NCI-H1105 (cell line): ENCODE measurements at places on chromosomes 3 and 15.

DNA sequence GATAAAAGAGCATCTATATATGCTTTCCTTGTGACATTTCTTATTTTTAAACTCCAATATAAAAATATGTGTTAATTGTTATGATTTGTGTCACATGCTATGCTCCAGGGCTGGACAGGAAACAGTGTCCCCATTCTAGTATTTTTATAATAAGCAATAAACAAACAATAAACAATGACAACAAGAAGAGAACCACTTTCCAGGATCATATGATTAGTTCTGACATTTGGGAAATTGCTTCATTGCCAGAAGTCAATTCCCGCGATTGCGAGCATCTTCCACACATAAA, 260.9 kb downstream of the FHIT start:
- no peak for DNase-seq

DNA sequence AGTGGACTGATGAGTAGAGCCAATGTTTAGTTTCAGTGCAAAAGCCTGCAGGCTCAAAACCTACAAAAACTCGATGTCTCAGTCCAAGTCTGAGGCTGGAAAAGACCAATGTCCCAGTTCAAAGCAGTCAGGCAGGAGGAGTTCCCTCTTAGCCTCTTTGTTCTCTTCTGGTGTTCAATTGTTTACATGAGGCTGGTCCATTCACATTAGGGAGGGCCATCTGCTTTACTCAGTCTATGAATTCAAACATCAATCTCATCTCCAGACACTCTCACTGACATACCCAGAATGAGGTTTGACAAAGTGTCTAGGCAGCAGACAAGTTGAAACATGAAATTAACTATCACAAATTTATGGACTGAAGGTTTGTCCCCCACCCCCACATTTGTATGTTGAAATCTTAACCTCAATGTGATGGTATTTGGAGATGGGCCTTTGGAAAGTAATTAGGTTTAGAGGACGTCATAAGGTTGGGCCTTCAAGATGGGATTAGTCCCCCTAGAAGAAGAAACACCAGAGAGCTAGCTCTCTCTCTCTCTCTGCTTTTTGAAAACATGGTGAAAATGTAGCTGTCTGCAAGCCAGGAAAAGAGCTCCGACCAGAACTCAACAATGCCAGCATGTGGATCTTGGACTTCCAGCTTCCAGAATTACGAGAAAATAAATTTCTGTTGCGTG, 438.5 kb upstream of the RGMA start:
- no peak for DNase-seq

- no peak for DNase-seq
Measured at GRCh38 chr3:164387236-164387635, 691.1 kb downstream of the SI start.

GRCh38 chr3:154886437-154886836, 193.7 kb upstream of the MME start:
- no peak for DNase-seq

GRCh38 chr3:149480326-149481017, 6.0 kb downstream of the TM4SF4 start:
- peak; percentile 23 for DNase-seq

DNA sequence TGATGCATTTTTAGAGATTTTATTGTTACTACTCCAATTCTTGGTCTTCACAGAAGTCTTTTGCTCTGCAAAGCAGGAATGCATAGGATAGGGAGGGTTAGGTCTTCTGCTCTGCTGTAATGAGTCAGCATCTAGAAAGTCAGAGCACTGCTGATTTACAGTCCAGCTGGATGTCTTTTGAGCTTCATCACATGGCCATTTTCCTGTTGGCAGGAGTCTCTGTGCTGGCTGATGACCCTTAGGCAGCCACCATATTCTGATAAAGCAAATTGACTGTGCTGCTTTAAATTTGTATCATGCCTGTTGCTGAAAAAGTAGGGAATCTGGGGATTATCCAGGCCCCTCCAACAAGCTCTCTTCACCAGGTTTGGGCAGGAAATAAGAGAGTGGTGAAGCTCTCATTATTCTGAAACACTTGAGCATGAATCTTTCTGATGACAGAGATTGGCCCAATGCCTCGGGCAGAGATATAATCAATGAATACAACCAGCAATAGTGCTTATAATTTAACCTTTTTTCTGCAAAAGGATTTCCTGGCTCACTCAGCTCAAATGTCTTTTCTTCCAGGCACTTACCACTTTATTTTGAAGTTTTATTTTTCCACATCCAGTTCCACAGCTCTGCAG, 9.7 kb upstream of the CRBN start:
- DNase-seq, result no peak

GRCh38 chr15:57370929-57371328, 5.4 kb upstream of the CGNL1 start:
- DNase-seq, result no peak

GRCh38 chr3:41198526-41198925, 779 bp upstream of the CTNNB1 start:
- DNase-seq, result peak; percentile 52

- no peak for DNase-seq
Measured at GRCh38 chr3:101204246-101204645, 116.1 kb downstream of the IMPG2 start.

GRCh38 chr15:87619161-87619960, 637.2 kb downstream of the NTRK3 start:
- DNase-seq, result no peak

DNA sequence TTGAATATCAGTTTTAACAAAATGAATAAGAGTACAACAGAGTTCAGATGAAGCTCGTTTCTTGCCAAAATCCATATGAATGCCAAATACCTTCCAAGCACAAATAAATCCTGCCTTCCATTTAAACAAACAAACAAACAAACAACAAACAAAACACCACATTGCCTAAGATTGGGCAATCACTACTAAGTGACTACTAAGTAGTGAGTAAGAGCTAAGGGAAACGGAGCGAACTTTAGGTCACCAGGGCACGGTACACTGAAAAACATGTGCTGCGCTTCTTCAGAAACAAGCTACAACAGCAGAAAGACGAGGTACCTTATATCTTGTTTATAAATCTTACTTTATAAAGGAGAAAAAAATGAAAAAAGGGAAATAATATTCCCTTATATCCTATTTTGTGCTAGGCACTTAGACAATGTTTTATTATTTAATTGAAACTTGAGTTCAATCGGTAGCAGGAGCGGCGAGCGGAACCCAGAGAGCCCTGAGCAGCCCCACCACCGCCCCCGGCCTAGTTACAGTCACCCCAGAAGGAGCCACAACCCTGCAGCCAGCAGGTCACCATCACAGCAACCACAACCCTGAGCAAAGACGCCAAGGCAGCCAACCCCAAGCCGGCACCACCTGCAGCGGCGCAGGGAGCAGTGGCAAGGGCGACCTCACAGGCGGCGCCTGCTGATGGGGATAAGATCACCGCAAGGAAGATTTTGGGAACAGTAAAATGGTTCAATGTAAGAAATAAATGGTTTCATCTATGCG, 216.9 kb downstream of the ZBTB20 start:
- DNase-seq, result no peak

GRCh38 chr3:115624901-115625300, 1.6 kb downstream of the GAP43 start:
- DNase-seq, result no peak

GRCh38 chr3:20136231-20136630, 49.8 kb downstream of the SGO1 start:
- no peak for DNase-seq

- no peak for DNase-seq
Measured at GRCh38 chr3:11769704-11770476, 76.8 kb downstream of the TAMM41 start.

DNA sequence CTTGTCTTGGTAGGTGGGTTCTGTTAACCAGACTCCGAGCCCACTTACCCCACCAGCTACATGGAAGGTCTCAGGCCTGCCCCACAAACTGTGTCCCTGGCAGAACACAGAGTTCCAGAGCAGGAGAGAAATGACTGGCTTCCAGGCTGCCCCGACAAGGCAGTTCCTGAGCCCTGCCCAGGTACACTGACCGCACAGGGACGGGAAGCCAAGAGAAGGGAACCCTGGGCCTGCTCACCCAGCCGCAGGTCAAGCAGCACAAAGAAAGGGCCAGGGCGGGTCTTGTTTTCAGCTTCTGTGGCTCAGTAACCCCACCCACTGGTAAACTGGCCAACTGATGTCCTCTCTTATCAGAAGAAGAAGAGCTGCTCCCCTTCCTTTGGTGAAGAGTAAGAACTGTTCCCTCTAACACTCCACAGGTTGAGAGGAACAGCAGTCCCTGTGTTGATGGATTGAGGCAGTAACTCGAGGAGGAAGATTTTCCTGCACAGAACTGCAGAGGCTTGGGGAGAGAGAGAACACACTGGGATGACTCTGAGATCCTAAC, 68.4 kb downstream of the CRTC3 start:
- no peak for DNase-seq

GRCh38 chr3:156764751-156765150, 61.4 kb upstream of the LEKR1 start:
- DNase-seq, result no peak

GRCh38 chr3:57029924-57030323, 30.5 kb upstream of the SPATA12 start:
- no peak for DNase-seq

- no peak for DNase-seq
Measured at GRCh38 chr3:149501524-149501923, 27.0 kb downstream of the TM4SF4 start.

- DNase-seq, result no peak
Measured at GRCh38 chr3:119510690-119511089, 12.3 kb downstream of the TIMMDC1 start.

GRCh38 chr3:38576131-38576525, 73.4 kb downstream of the SCN5A start:
- DNase-seq, result no peak

GRCh38 chr3:54877730-54878129, 50.1 kb downstream of the LRTM1 start:
- no peak for DNase-seq

- no peak for DNase-seq
Measured at GRCh38 chr3:110750201-110750600, 321.4 kb upstream of the NECTIN3 start.

GRCh38 chr3:119175872-119176756, 2.7 kb downstream of the UPK1B start:
- no peak for DNase-seq

DNA sequence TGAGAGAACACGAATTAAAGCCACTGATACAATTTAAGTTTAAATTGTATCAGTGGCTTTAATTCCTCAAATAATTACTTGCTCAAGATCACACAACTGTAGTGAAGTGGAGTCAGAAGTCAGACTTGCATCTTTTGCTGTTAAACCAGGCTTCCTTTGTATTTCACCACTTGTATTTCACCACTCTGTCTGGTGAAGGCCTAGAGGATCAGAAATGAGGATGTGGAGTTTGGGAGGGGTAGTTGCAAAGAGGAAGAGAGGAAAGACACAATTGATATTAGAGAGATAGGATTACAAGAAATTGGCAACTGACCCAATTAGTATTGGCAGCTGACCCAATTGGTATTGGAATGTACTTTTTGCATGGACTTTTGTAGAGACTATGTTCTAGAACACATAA, 288.1 kb upstream of the GPR149 start:
- no peak for DNase-seq

GRCh38 chr3:171862993-171863521, 19.9 kb downstream of the TMEM212 start:
- no peak for DNase-seq

GRCh38 chr15:51260202-51260601, 78.2 kb downstream of the CYP19A1 start:
- DNase-seq, result no peak

DNA sequence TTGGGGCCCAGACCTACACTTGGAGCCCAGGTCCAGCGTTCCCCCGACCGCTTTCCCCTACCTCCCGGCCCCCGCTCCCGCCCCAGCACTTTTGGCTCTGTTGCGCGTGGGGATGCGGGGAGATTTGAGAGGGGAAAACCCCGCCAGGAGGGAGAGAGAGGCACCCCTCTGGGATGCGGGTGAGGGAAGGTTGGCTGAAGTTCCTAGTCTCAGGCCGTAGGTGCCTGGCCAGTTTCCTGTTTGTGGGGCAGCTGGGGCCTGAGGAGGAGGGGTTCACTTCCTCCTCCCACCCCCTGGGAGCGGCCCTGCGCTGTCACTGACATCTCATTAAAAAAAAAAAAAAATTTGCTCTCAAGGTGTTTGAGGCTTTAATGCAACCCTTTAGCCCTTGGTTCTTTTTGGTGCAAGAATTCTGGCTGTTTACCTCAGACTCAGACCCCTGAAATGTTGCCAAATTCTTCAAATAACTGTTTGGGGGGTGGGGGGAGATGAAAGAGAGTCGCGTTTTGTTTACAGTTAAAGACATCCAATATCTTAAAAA, 2.6 kb downstream of the FAM43A start:
- no peak for DNase-seq

DNA sequence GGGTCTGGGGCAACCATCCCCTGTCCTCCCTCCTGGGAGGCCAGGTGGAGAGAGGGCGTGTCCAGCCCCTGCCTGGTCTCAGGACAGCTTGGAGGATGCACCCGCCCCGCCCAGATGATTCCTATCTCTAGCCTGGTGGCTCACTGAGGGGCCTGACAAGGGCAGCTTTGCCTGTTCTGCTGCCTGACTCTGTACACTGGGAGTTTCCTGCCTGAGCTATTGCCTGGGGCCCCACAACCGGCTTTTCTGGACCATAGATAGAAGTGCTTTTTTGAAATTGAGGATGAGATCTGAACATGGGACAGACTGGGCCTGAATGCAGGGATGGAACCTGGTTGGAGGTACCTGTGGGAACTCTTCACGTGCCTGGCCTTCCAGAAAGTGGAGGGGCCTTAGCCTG, 751 bp upstream of the PLA2G4E start:
- no peak for DNase-seq

DNA sequence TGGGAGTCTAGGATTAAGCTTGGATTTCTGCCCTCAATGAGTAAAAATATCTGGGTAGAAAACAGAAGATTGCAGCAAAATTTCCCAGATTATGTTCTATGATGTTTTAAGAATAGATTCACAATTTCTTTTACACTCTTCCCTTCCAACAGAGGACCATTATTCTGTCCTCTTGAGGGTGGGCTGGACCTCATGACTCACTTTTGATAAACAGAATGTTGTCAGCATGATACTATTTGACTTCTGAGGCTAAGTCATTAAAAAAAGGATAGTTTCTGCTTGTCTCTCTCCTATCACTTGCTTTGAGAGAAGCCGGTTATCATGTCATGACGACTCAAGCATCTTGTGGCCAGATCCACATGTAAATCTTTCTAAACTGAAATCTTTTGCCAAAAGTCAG, 396.2 kb upstream of the CDIN1 start:
- no peak for DNase-seq

DNA sequence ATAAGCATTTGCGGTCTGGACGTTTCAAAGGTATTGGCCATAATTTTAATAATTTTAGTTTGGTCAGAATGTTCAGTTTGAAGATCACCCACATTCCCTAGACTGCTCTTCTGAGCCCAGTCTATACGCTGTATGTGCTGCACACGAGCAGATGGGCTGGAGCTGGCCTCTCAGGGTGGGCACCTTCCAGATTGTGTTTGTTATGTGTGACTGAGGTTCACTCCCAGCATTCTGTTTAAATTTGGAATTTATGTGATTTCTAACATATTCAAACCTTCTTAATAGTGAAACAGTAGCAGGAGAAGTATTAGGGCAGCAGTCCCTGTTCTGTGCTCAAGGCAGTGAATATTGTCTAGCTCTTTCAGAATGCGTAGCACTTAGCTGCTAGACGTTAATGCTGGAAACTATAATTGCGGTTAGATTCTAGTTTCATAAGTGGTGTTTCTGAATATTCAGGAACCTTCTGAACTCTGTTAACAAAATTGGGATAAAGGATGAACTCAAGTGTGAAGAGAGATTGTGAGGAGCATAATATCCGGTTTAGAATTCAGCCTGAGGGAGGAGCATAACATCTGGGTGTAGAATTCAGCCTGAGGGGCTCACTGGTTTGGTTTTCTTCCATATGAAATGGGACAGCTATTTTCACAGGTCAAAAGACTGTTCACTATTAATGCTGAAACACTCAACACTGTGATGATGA, 68.6 kb upstream of the RPL35A start:
- no peak for DNase-seq

GRCh38 chr3:128075522-128076482, 23.6 kb downstream of the SEC61A1 start:
- DNase-seq, result peak; percentile 95
